ENCODE measurements at places on chromosomes 1 and 21.

- DNase-seq, result no peak
These were observed 62.8 kb upstream of the BCAR3 start for GRCh38 chr1:93744299-93744988.

GRCh38 chr1:162171111-162171510, 101.6 kb downstream of the NOS1AP start:
- DNase-seq, result peak; percentile 41

DNA sequence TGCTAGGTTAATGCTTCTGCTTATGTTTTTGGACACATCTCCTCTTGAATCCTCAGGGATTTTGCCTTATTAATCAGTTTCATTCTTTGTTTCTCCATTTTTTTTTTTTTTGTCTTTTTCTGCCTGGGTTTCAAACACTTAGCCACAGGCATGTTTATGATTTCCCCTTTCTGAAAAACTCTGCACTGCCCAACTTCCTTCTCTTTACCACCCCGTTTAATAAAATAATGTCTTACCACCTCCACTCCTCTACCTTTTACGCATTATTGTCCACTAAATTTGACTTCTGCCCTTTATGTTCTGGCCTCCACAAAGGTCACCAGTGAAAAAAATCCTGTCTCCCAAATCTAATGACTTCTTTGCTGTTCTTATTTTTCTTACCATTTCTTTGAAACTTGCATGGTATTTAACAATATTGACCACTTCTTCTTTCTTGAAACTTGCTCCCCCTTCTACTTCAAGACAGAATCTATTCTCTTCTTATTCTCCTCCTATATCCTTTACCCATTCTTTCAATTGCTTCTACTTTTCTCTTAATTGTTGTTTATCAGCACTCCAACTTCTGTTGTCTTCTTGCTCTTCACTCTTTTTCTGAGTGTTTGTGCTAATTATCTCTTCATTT, 150.3 kb downstream of the TNFSF18 start:
- DNase-seq, result no peak

DNA sequence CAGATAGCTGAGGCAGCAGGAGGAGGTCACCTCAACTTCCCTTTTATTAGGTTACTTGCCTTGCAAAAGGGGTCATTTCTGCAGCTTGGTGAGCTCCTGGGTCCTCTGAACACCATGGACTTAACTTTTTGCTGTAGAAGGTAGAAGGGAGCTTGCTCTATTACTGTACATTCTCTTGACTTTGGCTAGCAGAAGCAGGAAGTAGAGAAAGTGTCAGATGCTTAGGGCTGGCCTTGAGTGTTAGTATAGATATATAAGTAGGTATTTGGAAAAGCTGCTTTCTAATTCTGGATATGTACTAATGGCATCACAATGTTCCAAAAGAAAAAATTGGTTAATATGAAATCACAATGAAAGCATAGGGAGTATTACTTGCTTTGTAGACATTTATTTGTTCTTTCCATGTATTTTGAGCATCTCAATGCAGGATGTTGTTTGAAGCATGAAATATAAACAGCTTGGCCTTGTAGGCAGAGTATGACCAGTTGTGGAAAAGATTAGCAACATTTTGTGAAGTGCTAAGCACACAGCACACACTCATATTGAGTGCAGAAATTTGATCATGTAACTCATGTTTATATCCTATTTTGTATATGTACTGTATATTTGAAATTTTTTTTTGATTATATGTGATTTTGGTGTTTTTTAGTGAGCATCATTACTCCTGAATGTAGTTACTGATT, 108.8 kb downstream of the DYRK1A start:
- no peak for DNase-seq

DNA sequence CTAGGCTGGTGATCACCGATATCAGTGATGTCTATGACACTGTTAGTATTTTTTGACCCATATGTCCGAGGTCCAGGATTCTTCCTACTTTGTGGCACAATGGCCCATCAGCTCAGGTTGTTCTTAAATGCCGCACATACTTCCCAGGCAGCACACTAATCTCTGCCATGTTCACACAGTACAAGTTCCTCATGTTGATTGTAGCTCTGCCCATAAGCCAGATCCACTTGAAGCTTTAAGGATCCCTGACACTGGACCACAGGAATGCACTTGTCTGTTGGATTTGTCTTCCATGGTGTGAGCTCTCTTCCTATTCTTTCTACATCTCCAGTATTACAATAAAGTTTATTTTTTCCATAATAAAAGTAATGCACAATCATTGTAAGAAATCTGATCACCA, 69.5 kb downstream of the DDX20 start:
- DNase-seq, result no peak

DNA sequence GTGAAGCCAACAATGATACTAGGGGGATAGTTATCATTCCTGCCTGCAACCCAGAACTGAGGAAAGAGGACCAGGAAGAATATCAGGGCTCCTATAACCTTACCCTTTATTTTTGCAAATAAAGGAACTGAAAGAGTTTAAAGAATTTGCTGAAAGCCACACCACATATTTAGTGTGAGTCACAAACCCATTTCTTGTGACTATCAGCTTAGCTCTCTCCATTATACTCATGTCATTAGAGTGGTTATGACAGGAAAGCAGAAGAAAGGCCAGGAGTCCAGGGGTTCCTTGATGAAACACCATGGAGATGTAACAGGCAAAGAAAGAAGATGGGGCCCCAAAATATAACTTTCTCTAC, 141.1 kb upstream of the SAMSN1 start:
- DNase-seq, result peak; percentile 1

DNA sequence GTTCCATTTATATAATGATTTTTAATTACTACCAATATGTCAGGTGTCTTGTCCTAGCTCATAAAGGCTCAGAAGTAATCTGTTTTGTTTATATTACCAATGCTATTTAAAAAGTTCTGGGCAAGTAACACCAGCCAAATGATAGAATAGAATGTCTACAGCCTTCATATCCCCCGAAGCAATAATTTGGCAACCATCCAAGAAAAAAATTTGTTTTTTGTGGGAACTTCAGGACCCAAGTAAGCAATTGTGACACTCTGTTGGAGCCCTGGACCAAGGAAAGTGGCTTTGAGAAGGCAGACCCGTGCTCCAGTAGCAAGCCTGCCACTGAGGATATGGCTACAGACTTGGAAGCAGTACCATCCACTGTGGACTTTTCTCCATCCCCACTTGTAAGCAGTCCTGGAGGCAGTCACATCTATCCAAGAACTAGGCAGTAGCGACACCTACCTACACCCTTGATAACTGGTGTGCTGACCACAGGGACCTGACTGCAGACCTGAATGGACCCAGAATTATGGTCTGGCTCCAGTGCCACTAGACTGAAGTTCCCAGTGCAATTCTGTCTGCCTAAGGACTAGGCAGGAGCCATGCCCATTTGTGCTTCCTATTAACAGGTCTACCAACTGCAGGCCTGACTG, 870.7 kb upstream of the ADGRL2 start:
- no peak for DNase-seq

DNA sequence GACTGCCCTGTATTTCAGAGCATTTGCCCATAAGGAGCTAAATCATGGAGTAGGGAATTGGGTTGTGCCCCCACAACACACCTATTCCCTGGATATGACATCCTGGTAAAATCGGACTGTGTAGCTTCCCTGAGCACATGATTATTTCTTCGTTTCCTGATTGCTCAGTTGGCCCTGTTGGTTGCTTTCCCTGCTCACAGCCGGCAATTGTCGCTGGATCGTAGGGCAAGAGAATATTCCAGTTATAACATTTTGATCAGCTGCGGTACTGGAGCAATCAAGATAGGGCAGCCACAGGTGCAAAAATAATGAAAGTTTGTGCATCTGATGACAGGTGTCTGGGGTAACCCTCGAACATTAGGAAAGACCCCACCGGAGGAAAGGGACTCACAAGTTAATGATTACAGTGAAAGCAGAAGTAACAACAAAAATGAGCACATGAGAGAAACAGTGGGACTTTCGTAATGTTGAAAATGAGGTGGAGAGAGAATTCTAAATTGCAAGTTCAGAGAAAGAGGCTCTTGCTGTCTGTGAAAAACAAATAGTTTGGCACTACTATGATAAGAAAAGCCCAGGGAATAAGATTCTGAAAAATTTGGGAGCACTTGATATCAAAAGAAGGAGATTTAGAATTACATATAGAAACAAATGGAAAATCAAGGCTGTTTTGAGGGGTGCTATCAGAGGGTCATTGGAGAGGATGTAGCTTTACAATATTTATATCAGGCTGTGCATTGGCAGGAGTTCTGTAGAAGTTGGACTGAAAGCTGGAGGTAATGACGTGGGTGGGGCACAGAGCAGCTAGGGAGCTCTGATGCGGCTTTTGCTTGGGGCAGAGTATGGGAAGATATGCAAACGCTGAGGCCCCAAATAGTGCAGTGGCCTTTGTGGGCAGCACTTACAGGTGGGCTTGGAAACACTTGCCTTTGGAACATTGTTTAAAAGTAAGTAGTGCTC, at the start of gene MAB21L3:
Gene MAB21L3, plus strand, starts transcription at position 833 of the 957 bp plus-strand sequence. CDS start 1,217 bp downstream, outside the sequence.
- no peak for DNase-seq

- DNase-seq, result peak; percentile 42
These were observed 1.9 kb downstream of the RNF11 start for GRCh38 chr1:51238034-51238403.

DNA sequence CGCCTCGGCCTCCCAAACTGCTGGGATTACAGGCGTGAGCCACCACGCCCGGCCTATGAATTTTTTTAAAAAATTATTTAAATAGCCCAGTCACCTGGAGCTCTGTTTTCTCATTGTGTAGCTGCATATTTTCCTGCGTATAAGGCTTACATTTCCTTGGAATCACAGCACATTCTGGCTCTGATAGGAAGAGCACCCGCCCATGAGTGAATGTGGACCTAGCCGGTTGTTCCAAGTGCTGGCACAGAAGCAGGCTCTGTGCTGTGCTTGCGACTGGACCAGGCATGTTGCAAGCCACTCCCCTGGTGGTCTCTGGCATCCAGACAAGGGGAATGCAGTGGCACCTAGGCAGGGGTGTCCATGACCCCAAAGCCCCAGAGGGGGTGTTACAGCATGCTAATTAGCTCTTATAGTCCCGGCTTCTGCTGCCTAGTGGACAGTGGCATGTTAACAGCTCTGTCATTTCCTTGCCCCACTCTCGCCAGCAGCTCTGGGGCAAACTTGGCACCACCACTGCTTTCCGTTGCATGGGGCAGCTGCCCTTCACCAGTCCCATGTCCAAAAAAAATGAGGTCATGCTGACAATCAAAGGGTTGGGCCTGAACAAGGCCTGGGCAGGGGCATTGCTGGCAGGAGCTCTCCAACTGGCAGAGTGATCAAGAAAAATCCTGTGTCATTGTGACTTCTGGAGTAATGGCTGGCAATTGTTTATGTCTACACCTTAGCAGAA, 5.2 kb upstream of the VTCN1 start:
- no peak for DNase-seq

- DNase-seq, result peak; percentile 72
These were observed 541 bp downstream of the USP48 start for GRCh38 chr1:21782349-21782867.

DNA sequence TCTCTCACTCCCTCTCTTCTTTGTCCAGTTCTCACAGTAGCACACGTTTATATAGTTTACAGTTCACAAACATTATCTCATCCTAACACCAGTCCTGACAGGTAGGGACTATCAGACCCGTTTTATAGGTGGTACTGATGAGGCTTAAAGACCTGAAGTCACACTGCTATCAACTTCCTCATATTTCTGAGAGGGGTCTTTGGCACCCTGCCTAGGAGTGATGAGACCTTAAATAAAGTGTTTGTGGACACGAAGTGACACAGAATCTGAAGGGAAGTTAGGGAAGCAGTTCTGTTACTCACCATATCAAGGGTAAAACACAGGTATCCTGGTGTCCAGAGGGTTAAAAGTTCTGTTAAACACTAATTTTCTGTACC, 590 bp upstream of the TACSTD2 start:
- DNase-seq, result no peak

DNA sequence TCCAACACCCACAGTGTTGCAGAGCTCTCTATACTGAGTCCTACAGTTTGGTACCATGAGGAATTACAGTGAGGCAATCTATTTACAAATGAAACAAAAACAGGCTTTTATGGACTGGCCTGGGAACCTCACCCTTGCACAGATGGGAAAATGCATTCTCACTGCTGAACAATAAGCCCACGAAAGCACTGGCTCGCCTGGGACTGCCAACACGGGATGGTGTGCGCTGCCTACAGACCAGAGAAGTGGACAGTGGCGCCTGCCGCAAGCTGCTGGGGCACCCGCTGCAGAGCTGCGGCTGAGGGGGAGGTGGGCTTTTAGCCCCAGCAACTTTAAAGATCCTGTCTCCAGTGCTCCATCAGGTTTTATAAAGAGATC, 28.5 kb upstream of the ABCG1 start:
- no peak for DNase-seq

GRCh38 chr1:150836129-150836773, 28.2 kb upstream of the CTSK start:
- DNase-seq, result no peak

GRCh38 chr1:18035145-18035544, 72.5 kb upstream of the IGSF21 start:
- DNase-seq, result no peak

GRCh38 chr1:155850345-155850744, 6.7 kb downstream of the GON4L start:
- peak; percentile 21 for DNase-seq

- DNase-seq, result peak; percentile 26
These were observed 263.4 kb downstream of the HHIPL2 start for GRCh38 chr1:222284466-222284865.

DNA sequence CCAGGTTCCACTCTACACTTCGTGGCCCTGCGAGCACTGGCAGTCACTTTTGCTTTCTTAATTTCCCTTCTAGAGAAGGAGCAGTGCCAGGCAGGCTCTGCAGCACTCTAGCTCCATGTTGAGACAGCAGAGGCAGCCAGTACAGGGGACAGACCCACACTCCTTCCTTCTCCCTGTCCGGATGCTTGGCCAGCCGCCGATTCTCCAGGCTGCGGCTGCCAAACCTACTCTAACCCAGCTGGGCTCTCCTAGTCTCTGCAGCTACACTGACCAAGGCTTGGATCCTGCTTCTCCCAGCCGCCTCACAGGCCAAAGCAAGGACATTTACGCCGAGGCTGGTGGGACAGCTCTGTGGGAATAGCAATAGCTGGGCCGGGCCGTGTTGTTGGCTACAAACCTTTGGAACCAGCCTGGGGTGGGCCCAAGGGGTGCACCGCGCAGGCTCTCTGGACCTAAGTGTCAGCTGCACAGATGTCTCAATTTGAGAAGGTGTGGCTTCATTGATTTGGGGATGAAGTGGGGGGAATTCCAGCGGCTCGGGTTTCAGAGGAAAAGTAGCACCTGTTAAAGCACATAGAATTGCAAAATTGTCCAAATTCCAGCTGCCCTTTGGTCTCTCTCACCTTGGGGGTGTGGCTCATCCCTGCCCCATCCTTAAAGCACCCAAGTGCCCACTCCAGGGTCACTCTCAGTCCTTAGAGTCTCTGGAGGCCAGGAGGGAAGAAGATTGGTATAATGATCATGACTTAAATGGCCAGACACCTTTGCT, 3.2 kb downstream of the BARHL2 start:
- DNase-seq, result no peak

GRCh38 chr1:45093334-45093733, 81.3 kb downstream of the UROD start:
- DNase-seq, result no peak

GRCh38 chr1:57277681-57278080, 146.2 kb downstream of the DAB1 start:
- DNase-seq, result no peak
